Spinal cord (tissue), 10 donors: ENCODE measurements at places on chromosomes 1 and 21.

- no peak for DNase-seq
These were observed 13.0 kb upstream of the GORAB start for GRCh38 chr1:170518965-170519364.

DNA sequence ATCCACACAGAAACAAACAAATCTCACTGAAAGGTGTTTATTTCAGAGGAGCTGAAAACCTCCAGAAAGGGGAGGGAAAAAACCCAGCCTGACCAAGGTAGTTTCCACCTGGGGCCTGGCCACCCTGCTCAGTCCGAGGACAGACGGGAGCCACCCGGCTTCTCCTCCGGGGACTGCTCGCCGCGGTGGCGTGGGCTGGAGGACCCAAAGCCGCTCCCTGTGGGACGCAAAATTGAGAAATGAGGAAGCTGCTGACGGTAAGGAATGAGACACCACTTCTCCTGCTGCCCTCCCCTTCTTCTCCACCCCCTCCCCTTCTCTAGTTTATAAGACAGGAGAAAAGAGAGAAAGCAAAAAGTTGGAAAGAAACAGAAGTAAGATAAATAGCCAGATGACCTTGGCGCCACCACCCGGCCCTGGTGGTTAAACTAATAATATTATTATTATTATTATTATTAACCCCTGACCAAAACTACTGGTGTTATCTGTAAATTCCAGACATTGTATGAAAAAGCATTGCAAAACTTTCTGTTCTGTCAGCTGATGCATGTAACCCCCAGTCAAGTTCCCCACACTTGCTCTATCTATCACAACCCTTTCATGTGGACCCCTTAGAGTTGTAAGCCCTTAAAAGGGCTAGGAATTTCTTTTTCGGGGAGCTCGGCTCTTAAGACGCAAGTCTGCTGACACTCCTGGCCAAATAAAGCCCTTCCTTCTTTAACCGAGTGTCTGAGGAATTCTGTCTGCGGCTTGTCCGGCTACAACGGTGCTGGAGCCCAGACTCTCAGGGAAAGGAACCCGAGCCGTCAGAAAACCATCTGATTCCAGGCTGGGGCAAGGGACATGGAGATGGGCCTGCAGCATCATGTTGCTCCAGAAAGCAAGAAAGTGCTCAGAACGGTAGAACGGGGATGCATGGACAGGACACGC is 12.5 kb downstream of the ITGB2 start:
- DNase-seq: no peak

- DNase-seq: no peak
These were observed 21.4 kb upstream of the RNF11 start for GRCh38 chr1:51214615-51215131.

- DNase-seq: no peak
These were observed 108.9 kb downstream of the LACTBL1 start for GRCh38 chr1:22863766-22864165.

DNA sequence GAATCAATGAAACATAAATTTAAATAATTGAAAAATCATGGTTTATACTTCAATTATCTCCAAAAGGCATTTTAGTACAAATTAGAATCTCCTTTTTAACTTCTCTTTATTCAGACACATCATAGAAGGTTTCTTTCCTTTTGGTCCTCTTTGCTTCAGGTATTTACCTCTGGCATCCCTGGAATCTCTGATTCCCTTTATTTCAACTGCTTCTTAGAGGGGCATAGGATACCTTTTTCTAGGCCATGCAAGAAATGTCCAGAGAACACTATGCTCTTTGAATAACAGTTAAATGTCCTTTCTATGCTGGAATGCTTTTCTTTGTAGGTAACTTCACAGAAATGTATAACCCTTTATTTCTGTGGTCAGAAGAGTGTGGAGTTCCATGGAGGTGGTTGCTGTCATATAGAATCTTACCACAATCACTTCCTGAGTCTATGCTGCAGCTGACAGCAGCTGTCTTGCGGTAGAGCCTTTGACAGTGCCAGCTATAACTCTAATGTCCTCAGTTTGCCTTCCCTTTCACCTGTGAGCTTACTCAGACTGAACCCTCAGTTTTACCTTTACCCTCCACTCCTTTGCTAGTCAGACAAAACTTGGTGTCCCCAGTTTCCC is 8.6 kb downstream of the LAMC2 start:
- no peak for DNase-seq

DNA sequence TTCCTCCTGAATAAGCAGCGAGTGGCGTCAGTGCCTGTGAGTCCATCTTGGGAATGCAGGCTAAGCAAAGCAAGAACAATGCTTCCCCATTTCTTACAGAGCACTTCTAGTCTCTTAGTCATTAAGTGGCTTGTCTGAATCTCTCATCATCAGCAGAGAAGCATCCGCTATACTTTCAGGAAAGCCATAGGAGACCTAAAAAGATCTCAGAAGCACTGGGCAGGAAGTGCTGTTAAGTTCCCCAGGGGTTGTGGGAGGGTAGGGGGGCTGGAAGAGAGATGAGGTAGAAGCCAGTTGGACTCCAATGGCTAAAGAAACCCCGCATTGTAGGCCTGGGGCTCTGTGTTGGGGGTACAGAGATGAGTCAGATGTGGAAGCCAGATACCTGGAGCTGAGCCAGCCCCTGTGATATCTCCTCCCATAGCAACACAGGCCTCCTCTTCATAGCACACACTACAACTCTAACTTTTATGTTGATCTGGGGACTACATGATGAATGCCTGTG is 44.9 kb downstream of the SYT6 start:
- no peak for DNase-seq

DNA sequence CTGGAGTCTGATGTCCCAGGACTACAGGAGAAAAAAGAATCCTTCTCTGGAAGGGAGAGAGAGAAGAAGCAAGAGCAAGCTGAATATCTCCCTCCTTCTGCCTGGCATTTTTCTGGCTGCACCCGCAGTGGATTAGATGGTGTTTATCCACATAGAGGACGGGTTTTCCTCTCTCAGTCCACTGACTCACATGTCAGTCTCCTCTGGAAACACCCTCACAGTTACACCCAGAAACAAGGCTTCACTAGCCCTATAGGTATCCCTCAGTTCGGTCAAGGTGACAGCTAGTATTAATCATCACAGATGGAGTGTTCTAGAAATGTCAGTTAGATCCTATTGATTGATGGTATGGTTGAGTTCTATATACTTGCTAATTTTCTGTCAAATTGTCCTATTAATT is 87.9 kb downstream of the RHOU start:
- no peak for DNase-seq

- DNase-seq: no peak
These were observed 62.0 kb downstream of the NVL start for GRCh38 chr1:224267925-224268324.

GRCh38 chr1:38476111-38476849 is 383.3 kb downstream of the RRAGC start:
- no peak for DNase-seq

- no peak for DNase-seq
These were observed 9.6 kb downstream of the ACTRT2 start for GRCh38 chr1:3030663-3031381.
